Kidney (tissue), 22 donors: ENCODE measurements at places on chromosomes 1 and 21.

GRCh38 chr1:65309304-65310077 lies at the start of gene DNAJC6:
DNAJC6 (plus strand) TSS chr1:65309543; CDS start chr1:65309746, 203 bp downstream.
- no peaks in the 10 kb centered on the region for H3K27me3 ChIP-seq
- peak within 1 kb of the TSS; percentile 50 for H3K4me3 ChIP-seq
- peak; percentile 94 for DNase-seq
- peaks cover 3% of the 10 kb centered on the region for H3K4me1 ChIP-seq

DNA sequence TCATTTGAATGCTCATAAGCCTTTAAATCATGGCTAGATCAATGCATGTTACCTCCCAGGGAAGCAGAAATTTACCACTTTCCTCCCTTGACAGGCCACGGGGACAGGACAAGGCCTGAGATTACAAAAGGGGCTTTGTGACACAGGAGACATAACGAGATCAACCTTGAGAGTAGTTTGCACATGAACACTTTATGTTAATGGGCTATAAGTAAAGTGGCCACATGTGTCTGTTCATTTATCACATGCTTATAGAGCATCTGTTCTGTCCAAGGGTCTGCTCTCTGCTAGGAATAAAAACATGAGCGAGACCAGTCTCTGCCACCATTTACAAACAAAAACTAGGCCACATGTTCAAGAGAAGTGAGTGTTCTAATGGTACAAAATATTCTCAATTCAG lies 144.1 kb upstream of the C8B start:
- no peaks in the 10 kb centered on the region for H3K36me3 ChIP-seq
- no peaks in the 10 kb centered on the region for H3K27me3 ChIP-seq
- DNase-seq: no peak
- H3K4me1 ChIP-seq: no peaks in the 10 kb centered on the region
- no peak overlapping the region for H3K27ac ChIP-seq

- H3K36me3 ChIP-seq: no peaks in the 10 kb centered on the region
- DNase-seq: no peak
- peaks cover under 1% of the 10 kb centered on the region for H3K4me1 ChIP-seq
These were observed 131.6 kb downstream of the BEND5 start for GRCh38 chr1:48644905-48645605.

DNA sequence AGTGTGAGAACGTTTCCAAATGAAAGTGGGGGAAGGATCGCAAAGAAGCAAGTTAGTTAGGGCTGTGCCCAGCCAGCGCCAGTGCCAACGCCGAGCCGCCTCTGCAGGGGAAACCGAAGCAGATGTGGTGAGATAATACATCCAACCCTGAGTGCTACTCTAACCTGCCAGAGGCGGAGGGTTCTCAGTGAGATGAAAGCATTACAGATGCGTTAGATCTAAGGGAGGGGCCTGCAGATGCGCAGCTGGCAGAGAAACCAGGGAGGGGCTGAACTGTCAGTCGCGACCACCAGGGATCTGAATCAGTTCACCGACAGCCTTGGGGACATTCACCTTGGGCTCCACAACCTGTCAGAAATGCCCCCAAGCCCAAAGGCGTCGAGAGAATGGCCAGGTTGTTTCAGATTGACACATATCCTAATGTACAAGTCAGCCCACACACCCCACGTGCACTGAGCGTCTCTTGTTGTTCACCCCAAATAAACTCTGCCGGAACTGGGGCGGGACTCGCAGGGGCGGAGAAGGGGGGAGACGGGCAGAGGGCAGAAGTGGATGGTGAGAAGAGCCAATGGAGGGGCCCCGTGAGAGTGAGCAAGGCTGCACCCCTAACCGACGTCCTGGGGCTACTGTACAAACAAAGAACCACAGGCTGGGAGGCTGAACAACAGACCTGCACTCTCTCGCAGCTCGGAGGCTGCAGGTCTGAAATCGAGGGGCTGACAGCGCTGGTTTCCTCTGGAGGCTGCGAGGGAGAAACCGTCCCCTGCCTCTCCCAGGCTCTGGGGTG lies 8.7 kb upstream of the UMODL1 start:
- H3K27ac ChIP-seq: no peak overlapping the region
- no peak overlapping the region for H3K4me3 ChIP-seq
- H3K4me1 ChIP-seq: peaks cover 8% of the 10 kb centered on the region
- DNase-seq: no peak

DNA sequence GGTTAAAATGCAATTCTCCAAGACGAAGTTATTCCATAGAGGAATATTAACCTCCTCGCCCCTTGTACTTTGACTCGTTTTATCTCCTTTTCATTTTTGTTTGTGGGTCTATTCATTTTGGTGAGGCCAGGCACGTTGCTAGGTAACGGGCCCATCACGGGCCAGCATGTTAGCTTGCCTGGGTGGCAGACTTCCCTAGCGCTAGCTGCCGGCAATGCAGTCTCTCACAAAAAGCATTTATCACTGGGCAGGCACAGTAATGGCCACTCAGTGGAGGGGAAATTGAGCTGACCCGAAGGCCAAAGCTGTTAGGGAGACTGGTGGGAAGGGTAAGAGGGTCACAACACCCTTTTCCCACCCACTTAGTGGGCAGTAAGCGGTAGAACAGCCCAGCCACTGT lies 234.4 kb upstream of the FOXD3 start:
- H3K4me3 ChIP-seq: no peak overlapping the region
- DNase-seq: no peak
- H3K4me1 ChIP-seq: no peaks in the 10 kb centered on the region
- no peaks in the 10 kb centered on the region for H3K36me3 ChIP-seq
- no peaks in the 10 kb centered on the region for H3K27me3 ChIP-seq
- no peak overlapping the region for H3K27ac ChIP-seq

DNA sequence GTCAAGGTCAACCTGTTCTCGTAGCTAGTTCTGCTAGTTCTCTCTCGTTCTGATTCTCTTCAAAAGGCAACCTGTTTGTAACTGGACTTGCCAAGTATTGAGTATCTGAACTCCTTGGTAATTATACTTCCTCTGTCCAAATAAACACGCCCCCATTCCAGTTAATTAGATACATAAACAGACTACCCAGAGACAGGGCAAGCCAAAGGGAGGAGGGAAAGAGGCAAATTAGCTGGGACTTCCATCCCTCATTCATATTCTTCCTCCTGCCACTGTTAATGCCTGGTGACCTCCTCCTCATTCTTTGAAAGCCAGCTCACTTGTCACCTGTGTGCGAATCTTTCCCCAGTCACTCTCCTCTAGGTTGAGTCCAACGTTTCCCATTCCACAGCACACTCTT lies 62.9 kb downstream of the LPAR3 start:
- DNase-seq: no peak
- no peak overlapping the region for H3K4me3 ChIP-seq
- no peak overlapping the region for H3K27ac ChIP-seq

DNA sequence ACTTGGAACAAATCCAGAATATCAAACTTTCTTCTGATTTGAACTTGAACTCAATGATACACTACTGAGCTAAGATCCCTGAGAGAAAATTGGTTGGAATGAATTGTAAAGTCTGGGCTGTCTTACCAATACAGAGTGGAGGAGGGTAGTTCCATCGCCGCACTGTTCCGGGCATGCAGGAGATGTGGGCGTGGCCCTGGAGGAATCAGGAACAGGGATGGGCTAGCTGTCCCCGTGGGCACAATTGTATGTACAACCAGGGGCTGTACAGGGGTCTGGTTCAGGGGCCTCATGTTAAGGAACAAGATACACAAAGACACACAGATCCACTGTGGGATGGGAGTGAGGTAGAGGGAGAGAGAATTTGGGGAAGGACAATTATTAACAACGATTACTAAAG lies 144.3 kb downstream of the ZSCAN20 start:
- no peak for DNase-seq
- H3K36me3 ChIP-seq: no peaks in the 10 kb centered on the region
- H3K27ac ChIP-seq: no peak overlapping the region
- peaks cover 2% of the 10 kb centered on the region for H3K27me3 ChIP-seq

GRCh38 chr1:24327891-24328290 lies 8.7 kb downstream of the GRHL3 start:
- no peaks in the 10 kb centered on the region for H3K27me3 ChIP-seq
- DNase-seq: no peak

DNA sequence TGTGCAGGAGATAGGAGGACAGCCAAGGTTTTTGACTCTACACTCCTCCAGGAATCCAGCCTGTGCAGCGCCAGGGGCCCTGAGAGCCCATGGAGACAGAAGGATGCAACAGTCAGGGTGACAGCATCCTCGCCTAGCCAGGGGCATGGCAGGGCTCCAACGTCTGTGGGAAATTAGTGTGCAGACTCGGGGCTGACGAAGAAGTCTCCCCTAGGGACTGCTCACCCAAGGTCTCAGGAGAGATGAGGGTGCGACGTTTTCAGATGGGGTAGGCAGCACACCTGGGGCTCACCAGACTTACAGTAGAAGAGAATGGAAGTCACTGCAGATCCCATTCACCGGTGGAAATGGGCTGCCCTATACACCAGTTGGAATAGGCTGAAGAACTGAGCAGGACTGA lies 241.7 kb downstream of the SETD4 start:
- no peak overlapping the region for H3K4me3 ChIP-seq
- DNase-seq: no peak
- no peaks in the 10 kb centered on the region for H3K4me1 ChIP-seq
- no peaks in the 10 kb centered on the region for H3K36me3 ChIP-seq

DNA sequence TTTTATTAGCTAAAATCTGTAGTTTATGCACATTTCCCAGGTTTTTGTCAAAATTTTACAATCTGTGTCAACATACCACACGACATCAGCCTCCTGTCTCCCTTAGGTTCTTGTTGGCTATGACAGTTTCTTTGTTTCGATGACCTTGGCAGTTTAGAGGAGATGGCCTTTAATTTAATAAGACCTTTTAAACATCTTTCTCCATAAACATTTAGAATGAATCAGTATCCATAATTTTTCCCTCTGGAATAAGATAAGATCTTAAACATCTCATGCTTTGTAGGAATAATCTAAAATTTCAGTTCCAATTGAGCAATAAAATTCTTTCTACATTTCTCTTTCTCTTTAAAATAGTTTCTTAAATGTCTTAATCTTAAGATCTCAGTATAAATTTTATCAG lies 28.7 kb upstream of the DYRK1A start:
- no peaks in the 10 kb centered on the region for H3K36me3 ChIP-seq
- H3K4me3 ChIP-seq: no peak overlapping the region
- no peaks in the 10 kb centered on the region for H3K27me3 ChIP-seq

DNA sequence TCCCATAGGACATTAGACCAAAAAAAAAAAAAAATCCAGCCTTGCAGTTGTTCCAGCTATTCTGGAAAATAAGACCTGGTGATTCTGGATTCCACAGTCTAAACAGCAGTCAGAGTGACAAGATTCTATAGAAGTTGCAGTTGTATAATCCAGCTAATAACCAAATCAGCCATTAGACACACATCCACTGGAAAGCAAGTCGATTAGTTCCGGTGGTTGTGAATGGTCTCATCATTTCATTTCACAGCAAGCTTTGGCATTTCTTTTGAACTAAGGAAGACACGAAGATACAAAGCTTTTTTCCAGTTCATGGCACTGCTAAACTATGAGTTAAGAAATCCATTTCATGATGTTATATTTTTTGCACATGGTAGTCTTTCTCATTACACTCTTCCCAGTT lies 54.4 kb upstream of the FAM89A start:
- H3K4me3 ChIP-seq: no peak overlapping the region
- DNase-seq: no peak
- H3K27me3 ChIP-seq: no peaks in the 10 kb centered on the region
- no peak overlapping the region for H3K27ac ChIP-seq
- no peaks in the 10 kb centered on the region for H3K36me3 ChIP-seq

DNA sequence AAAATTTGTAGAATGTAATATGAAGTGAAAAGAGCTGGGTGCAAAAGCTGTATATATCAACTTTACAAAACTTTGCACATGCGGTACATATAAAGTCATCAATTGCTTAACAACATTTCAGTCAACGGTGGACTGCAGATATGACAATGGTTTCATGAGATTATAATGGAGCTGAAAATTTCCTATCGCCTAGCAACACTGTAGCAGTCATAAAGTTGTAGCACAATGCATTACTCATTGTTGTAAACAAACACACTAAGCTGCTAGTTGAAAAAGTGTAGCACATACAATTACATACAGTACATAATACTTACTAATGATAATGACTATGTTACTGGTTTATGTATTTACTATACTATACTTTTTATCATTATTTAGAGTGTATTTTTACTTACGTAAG lies 64.0 kb downstream of the RGS7 start:
- H3K36me3 ChIP-seq: no peaks in the 10 kb centered on the region
- no peak overlapping the region for H3K27ac ChIP-seq
- no peak overlapping the region for H3K4me3 ChIP-seq
- H3K4me1 ChIP-seq: no peaks in the 10 kb centered on the region
- no peaks in the 10 kb centered on the region for H3K27me3 ChIP-seq
